Activated T-helper 17 cell treated with anti-CD3 and anti-CD28 coated beads, Interleukin-2, amount 50 U/mL, for 72 hours (primary cell): ENCODE measurements at places on chromosomes 12 and 14. TPM values are rescaled to one million over a fixed set of nuclear protein-coding genes. Genes with fewer than 3 reads are reported as not detected.

DNA sequence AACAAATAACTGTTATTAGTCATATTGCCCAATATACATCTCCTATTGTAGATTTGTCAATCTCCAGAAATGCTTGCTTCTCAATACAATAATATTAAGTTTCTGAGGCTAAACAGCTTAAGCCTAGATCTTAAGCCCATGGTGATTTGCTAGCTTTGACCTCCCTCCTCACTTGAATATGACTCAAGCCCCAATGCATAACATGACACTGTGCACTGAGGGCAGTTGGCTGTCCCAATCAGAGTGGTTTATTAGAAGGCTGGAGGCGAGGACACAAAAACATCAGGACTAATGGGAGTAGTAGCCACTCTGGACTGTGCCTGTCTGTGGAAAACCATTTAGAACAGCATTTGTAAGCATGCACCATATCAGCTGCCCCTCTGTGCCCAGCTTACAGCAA is 81.1 kb upstream of the GTF2A1 start:
- no peak for ATAC-seq

GRCh38 chr12:48143898-48144297 is 13.4 kb downstream of the ASB8 start:
- ATAC-seq: no peak

The CCDC38 gene
- 0.24 TPM for total RNA-seq

The KRT73 gene
- total RNA-seq: not detected

DNA sequence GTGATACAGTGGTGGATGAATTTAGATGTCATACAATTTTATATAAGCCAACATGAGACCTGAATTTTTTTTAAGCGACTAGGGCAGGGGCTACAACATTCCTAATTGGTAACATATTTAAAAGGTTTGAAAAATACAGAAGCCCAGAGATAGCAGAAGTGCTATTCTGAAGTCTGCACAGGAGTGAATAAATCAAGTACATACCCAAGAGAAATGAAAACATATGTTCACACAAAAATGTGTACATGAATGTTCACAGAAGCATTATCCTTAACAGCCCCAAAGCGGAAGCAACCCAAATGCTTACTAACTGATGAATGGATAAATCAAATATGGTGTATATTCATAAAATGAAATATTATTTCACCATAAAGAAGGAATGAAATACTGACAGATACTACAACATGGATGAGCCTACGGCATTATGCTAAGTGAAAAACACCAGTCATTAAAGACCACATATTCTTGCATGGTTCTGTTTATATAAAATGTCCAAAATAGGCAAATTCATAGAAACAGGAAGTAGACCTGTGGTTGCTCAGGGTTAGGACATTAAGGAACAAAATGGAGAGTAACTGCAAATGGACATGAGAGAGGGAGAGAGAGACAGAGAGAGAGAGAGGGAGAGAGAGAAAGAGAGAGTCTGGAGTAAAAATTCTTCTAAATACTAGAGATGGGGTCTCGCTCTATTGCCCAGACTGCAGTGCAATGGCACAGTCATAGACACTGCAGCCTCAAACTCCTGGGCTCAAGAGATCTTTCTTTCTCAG is 28.0 kb upstream of the GXYLT1 start:
- ATAC-seq: no peak

The RDH12 gene
- not detected for total RNA-seq
